ENCODE measurements at places on chromosomes 3 and 15.

DNA sequence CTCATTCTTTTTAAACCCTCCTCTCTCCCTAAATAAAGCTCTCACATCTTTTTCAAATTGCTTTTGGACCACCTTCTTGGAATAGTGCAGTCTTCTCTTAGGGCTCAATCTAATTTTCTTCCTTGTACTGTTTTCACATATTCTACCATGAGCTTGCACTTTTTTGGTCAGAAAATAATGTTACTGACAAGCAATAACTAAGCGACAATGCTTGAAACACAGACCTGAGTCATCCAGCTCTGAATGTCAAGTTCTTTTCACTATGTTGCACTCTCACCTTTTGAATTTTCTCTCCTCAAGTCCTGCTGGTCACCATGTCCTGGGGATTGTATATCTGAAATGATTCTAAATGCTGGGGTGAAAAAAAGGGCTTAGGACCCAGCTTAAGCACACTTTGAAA lies 8.9 kb downstream of the TNFAIP8L3 start:
- DNase-seq, result no peak

- no peak for DNase-seq
These were observed 124.1 kb upstream of the THBS1 start for GRCh38 chr15:39456582-39457330.

DNA sequence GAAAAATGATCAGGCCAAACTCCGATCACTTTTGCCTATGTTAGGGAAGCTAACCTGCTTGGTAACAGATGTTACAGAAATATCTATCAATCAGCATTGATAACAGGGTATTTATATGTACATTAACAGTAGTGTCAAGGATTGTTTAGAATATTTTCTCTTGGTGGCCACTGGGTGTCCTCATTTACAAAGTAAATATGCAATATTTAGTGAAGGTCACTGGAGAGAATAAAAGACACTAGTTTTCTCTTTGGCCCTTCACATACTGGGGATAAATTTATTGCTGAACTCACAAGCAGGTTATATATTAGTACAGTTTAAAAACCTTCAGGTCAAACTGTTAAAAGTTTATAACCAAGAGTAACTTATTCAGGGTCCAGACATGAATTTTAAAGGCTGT lies 69.0 kb downstream of the TIGIT start:
- DNase-seq, result no peak

GRCh38 chr3:71417791-71418190 lies 165.7 kb downstream of the FOXP1 start:
- DNase-seq, result no peak

DNA sequence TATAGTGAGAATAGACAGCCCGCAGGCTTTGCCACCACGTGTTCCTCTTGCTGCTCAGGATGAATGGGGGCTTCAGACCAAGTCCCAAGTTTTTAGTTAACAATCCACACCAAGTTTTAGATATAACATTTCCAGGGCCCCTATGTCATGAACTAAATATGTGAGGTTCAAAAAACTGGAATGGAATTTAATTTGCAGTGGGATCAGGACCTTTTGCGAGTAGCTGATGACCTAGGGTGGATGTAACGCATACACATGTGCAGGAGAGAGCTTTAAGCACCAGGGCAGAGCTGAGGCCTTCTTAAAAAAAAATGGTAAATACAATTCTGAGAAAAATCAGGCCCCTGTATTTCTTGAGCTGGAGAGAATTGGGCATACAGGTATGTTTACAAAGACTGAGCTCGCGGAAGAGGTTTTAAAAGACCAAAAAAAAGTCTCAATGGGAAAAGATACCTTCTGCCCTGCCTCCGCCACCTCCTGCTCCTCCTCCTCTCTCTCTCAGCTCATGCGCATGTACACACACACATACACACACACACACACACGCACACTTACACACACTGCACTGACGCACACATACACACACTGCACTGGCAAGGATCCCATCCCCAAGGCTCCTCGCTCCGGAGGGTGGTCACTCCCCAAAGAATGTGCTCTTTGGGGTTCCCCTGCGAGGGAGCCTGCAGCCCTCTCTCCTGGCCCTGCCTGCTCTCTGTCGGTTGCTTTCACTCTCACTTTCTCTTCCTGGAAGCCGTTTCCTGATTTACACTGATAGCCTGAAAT lies 48.2 kb upstream of the IGF1R start:
- DNase-seq, result peak; percentile 78

- DNase-seq, result no peak
These were observed 21.0 kb downstream of the DUOX2 start for GRCh38 chr15:45093013-45093412.

GRCh38 chr3:125024817-125025216 lies 31.0 kb downstream of the HEG1 start:
- DNase-seq, result no peak

DNA sequence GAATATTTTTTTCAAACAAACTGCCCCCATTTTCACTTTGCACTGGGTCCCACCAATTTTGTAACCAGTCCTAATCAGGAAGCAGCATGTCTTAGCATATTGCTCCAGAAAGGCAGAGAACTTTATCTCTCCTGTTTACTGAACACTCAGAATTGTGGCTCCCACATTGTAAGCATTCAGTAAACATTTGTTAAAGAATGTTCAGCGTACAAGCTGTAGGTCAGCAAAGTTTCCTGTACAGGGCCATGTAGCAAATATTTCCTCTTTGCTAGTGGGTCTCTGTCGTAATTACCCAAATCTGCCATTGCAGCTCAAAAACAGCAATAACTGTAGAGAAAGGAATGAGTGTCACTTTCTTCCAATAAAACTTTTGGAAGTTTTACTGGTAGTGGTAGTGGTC lies 393.3 kb downstream of the GRM7 start:
- no peak for DNase-seq
